ENCODE measurements at places on chromosomes 6 and 20. TPM values are rescaled to one million over a fixed set of nuclear protein-coding genes. Genes with fewer than 3 reads are reported as not detected.

The CCN2 gene
- 8.5 TPM for total RNA-seq

DNA sequence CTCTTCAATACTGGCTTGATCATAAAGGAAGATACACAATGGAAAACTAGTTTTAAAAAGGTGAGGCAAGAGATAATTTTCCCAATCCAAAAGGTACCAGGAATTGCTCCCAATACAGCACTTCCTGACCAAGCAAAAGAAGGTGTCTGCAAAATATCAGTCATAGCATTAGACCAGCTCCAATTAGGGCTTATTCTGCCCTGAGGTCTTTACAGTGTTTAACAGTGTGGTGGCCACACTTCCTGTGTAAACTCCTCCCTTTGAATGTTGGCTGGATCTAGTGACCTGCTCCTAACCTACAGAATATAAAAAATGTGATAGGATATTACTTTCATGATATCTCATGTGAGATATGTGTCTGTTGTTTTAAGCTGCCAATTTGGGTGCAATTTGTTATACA is 57.1 kb upstream of the BTN3A2 start:
- DNase-seq = no peak

- DNase-seq = no peak
Observed at GRCh38 chr20:5643936-5644335, 106.3 kb upstream of the SHLD1 start.

DNA sequence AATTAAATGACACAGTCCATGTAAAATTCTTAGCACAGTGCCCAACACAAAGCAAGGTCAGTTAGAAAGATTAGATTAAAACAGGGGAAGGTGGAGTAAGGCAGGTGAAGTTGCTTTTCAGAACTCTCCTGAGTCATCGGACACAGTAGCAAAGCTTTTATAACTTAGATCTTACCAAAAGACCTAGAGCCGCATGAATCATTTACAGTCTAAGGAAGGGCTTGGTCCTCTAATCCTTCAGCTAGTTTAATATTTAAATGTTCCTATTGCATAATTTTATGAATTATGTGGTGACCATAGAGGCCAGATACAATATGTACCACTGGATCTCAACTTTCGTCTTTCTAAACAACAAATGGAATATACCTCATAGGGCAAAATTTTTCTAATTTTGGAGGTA is 202.1 kb upstream of the SNX9 start:
- no peak for DNase-seq

DNA sequence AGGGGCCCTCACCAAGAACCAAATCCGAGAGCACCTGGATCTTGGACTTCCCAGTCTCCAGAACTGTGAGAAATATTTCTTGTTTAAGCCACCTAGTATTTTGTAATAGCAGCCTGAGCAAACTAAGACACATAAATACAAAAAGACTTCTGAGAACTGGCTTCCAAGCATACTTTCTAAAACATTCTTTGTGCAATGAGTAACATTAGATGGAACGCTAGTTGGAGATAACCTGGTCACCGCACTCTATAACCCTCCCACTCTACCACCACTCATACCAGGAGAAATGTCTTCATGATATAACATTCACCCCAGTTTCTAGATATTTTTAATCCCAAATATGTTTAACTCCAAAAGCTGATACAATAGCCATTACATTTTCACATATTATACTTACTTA is 169.5 kb upstream of the THEMIS start:
- no peak for DNase-seq

The KCNK15 gene
- 0.27 TPM for total RNA-seq

DNA sequence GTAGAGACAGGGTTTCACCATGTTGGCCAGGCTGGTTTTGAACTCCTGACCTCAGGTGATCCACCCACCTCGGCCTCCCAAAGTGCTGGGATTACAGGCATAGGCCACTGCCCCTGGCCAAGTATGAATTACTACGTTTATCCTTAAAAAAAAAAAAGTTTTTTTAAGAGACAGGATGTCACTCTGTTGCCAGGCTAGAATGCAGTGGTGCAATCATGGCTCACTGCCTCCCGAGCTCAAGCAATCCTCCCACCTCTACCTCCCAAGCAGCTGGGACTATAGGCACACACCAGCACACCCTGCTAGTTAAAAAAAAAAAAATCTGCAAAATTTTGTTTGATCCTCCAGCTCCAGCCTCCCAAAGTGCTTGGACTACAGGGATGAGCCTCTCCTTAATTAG is 23.1 kb downstream of the IYD start:
- no peak for DNase-seq

The B3GALT4 gene
- 10.8 TPM for total RNA-seq

The RNF144B gene
- 3.3 TPM for total RNA-seq

- DNase-seq = no peak
Observed at GRCh38 chr6:53103993-53104675, 38.9 kb downstream of the FBXO9 start.

The HLA-DMB gene
- 1.5 TPM for total RNA-seq

The UST gene
- 11.4 TPM for total RNA-seq

DNA sequence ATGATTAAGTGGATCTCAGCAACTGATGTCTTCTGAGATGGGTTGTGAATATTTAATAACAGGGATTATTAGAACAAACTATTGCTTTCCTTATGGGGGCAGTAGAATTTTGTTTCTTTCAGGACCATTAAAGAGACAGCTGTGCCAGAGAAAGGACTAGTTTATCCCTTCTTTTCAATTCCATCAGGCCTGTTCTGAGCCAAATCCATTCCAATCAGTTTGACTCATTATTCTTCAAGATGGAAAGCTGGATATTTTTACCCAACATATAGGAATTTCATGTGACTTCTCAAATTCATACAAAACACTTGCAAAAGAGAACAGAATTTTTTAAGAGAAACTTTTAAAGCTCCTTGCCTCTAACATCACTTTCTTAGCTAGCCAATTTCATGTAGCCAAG is 722.0 kb upstream of the FLRT3 start:
- no peak for DNase-seq

DNA sequence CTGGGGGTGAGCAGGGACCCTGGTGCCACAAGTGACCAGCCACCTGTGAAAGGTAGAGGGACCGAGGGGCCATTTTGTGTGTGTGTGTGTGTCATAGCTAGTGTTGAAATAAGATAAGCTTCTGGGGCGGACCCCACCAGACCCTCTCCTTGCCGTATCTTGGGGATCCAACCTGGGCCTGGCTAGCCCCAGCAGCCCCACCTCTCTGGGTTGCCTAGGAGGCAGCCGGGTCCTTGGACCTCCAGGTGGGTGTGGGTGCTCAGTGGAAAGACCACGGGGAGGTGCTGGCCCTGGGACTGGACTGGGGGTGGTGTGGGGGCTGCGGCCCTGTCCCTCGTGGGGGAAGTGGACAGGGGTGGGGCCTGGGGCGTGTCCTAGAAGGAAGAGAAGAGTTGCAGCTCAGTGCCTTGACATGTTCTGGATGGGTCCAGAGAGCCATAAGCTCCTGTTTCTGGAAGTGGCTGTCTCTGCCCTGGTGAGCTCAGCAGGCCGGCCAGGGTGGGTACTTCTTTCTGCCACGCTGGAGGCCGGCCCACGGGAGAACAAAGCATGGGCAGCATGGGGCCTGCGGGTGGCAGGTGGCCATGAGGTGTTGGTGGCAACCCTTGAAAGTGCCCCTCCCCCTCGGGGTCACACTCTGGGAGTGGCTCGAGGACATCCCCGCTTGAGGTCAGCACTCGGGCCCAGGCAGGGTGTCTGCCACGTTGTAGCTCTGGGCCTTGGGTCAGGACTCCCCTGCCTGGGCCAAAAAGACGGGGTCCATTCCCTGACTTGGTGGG is 8.4 kb downstream of the RBBP8NL start:
- no peak for DNase-seq

GRCh38 chr6:154229786-154230185 is 126.8 kb downstream of the IPCEF1 start:
- DNase-seq = no peak

The ENPP4 gene
- 30.3 TPM for total RNA-seq

DNA sequence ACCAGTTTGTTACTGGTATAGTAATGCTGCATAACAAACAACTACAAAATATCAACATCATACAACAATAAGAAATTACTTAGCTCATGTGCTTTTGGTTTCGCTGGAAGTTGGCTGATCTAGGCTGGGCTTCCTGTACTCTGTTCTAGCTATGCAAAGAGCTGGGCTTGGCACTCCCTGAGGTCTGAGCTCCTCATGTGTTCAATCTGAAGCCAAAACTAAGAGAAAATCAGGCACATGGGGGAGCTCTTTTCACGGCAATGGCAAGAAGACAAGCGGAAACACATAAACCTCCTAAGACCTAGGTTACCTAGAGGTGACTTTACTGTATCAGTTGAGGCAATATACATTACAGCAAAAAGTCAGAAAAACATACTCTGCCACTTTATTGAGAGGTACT is 574.2 kb downstream of the KHDRBS2 start:
- DNase-seq = no peak

DNA sequence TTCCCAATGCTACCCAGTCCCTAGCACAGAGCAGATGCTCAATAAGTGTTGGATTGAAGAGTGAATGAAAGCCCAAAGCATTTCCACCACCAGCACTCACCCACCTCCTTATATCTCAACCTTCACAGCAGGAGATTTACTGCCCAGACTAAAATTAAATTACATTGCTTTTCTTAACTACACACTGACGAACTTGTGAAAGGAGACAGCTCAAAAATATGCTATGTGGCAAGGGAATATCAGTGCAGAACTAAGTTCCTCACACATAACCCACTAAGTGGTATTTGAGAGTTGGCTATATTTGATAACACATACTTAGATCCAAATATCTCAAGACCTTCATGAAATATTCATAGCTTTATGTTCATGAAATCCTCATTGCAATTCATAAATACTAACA is 137.7 kb downstream of the FRK start:
- DNase-seq = no peak

- DNase-seq = no peak
Observed at GRCh38 chr6:169589699-169590257, 112.1 kb downstream of the WDR27 start.

The FAM184A gene
- 30.4 TPM for total RNA-seq

GRCh38 chr6:32108727-32109113 is 418 bp downstream of the TNXB start:
- DNase-seq = no peak

The SLC2A4RG gene
- 6.6 TPM for total RNA-seq

- no peak for DNase-seq
Observed at GRCh38 chr6:137781639-137782038, 85.4 kb upstream of the TNFAIP3 start.

- DNase-seq = no peak
Observed at GRCh38 chr6:21987501-21987957, 309.3 kb downstream of the PRL start.

- no peak for DNase-seq
Observed at GRCh38 chr20:37519508-37520418, 1.3 kb upstream of the NNAT start.

- no peak for DNase-seq
Observed at GRCh38 chr6:41677124-41677921, 39.1 kb downstream of the MDFI start.

The KIAA1755 gene
- 5.6 TPM for total RNA-seq

GRCh38 chr6:129875610-129876520 is 14.8 kb upstream of the TMEM244 start:
- DNase-seq = no peak

GRCh38 chr6:36265744-36266143 is 4.1 kb upstream of the PNPLA1 start:
- no peak for DNase-seq

The GPX5 gene
- not detected for total RNA-seq

The LRRN4 gene
- total RNA-seq = not detected

The HUS1B gene
- total RNA-seq = 3.8 TPM

- no peak for DNase-seq
Observed at GRCh38 chr6:25627001-25627400, 25.0 kb upstream of the SCGN start.

The CRIP3 gene
- total RNA-seq = 5.8 TPM

DNA sequence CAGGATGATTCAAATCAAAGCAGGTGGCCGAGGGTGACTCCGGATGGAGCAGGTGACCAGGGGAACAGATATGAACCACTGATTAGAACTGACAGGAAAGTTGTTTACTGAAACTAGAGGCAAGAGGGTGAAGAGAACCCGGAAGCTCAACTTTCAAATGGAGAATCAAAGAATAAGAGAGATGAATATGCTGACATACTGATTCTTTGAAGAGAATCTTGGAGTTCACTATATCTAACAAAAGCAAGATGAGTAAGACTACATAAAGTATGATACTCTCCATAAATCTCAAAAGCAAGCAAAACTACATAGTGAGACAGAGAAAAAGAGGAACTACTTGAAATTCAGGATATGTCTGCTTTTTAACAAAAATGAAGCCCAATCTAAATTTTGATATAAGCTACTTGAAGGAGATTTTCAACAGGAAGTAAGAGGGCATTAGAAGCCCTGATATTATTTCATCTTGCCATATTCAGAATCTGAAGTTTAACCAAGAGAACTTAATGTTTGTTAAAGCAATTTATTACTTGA is 4.0 kb upstream of the UBD start:
- DNase-seq = no peak

DNA sequence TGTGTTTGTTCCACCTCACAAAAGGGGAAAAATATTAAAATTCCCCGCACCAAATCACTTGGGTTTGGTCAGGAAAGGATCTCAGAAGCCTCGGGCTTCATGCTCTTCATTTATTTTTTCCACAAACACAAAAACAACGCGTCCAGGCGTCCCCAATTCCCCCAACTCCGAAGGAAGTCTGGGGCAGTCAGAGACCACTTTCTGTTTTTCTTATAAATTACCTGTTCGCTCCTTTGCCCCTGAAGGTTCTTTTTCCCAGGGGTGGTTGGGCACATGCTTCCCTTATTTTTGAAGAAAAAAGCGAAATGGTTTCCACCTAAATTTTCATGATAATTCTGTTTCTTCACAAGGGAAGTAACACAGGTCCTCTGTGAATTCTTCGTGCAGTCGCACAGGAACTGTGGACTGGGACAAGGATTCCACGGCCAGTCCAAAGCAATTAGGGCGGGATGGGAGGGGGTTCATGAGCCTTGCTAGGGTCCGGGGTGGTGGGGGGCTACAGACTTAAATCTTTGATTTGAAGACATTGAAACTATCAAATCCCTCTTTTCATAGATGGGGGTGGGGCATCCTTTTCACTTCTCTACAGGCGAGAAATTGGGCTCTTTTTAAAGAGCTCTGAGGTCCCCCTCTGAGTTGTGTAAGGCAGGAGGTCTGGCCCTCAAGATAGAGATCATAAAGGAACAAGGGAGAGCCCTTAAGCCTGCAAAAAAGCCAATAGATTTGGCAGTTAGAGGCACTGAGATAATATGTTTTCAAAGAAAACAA is 30.5 kb upstream of the HFE start:
- DNase-seq = peak; percentile 66

DNA sequence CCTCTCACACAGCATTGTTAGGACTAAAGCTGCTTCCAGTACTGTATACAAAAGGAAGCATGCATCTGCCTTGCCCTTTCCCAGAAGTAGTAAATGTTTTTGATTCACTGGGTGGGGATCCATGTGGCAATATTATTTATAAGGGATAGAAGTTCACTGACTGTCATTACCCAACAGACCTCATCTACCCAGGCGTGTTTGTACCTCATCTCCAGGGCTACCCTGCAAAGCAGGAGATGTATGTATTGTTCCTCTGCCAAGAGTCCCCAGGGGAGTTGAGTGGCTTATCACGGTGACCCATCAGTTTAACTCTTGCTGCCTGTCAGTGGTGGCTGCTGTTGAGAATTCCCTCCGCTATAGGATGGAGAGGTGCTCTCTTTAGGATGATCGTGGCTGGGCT is 42.5 kb downstream of the SLC24A3 start:
- no peak for DNase-seq

The ITPR3 gene
- 5.2 TPM for total RNA-seq

- no peak for DNase-seq
Observed at GRCh38 chr6:34475238-34475682, 9.4 kb downstream of the PACSIN1 start.

- no peak for DNase-seq
Observed at GRCh38 chr20:370151-370600, 10.4 kb upstream of the TRIB3 start.
